CD4-positive, alpha-beta T cell (primary cell): ENCODE measurements at places on chromosomes 16 and 17. TPM values are rescaled to one million over a fixed set of nuclear protein-coding genes. Genes with fewer than 3 reads are reported as not detected.
A peak's percentile ranks its signal among the peaks of the same experiment; 100 is the strongest.

The VTN gene
- 0.16 TPM for total RNA-seq

DNA sequence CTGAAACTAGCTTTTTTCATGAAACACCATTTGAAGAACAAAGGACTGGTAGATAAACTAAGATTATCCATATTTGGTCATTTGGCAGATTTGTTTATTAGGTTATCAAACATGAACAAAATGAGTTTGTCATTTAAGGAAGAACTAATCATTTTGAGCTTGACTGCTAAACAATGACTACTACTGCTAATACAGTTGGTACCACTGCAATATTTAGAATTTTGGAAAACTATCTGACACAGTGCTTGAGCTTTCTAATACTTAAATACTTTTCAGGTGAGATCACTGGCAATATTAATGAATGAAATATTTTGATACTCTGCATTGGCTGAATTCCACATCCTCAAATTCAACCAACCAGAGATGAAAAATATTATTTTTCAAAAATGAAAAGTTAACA is 47.2 kb downstream of the MED13 start:
- no peak for DNase-seq
- H3K4me1 ChIP-seq: no peaks in the 10 kb centered on the region
- no peaks in the 10 kb centered on the region for H3K27me3 ChIP-seq
- H3K4me3 ChIP-seq: no peak overlapping the region

The PIP4K2B gene
- 17.0 TPM for total RNA-seq

DNA sequence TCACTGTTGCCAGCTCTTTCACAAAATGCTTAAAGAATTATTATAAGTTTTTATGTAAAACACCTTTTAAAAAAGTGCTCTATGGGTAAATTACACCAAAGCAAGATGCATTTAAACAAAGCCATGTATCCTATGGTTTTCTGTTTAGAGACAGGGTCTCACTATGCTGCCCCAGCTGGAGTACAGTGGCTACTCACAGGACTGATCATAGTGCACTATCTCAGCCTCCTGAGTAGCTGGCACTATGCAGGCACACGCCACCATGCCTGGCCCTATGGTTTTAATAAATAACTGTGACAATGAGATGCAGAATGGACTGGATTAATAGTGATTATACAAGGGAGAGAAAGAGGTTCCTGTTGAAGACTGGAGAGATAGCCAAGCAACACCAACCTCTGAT is 40.2 kb downstream of the SPOP start:
- H3K4me1 ChIP-seq: no peaks in the 10 kb centered on the region
- H3K36me3 ChIP-seq: peaks cover 13% of the 10 kb centered on the region
- no peaks in the 10 kb centered on the region for H3K27me3 ChIP-seq
- H3K27ac ChIP-seq: no peak overlapping the region

The CNTNAP4 gene
- total RNA-seq: not detected

DNA sequence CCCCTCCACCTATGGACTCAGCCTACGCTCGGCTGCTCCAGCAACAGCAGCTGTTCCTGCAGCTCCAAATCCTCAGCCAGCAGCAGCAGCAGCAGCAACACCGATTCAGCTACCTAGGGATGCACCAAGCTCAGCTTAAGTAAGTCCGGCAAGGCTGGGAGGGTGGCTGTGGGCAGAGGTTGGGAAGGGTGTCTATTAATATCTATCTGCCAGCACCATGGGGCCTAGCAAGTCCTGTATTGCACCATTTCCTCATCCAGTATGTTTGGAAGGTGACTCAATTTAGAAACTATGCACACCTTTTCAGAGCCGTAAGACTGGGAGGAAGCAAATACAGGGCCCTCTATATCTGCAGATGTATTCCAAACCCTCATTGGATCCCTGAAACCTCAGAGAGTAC is 45.0 kb upstream of the ARHGAP44 start:
- H3K4me3 ChIP-seq: no peak overlapping the region
- no peak overlapping the region for H3K27ac ChIP-seq
- no peaks in the 10 kb centered on the region for H3K4me1 ChIP-seq
- no peaks in the 10 kb centered on the region for H3K27me3 ChIP-seq
- no peak for DNase-seq

The CCL4 gene
- total RNA-seq: 2.1 TPM

The CHST5 gene
- not detected for total RNA-seq

DNA sequence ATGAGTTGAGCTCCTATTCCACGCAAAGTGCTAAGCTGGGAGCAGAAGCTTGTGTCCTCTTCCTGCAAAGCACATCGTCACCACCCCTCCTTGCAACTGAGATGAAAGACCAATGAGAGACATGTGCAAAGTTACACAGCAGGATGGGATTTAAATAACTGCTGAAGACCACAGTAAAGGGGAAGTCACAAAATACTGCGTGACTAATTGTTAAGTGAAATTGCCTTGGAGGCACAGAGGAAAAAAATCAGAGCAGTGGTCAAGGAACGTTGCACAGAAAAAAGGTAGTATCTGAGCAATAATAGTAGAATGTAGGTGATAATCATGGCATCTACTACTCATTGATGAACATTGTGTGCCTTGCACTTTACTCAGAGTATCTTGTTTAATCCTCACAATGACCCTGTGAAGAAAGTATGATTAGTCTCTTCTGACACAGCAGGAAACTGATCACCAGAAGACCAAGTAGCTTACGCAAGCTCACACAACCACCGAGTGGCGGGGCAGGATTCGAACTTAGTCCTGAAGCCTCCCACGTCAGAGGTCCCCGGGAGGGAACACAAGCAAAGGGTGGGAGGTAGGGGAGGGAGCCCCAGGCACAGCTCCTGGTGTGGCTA is 15.4 kb upstream of the MYO18A start:
- no peak overlapping the region for H3K4me3 ChIP-seq
- peaks cover 5% of the 10 kb centered on the region for H3K27me3 ChIP-seq
- DNase-seq: no peak
- no peak overlapping the region for H3K27ac ChIP-seq

The PTGES3L gene
- total RNA-seq: 0.20 TPM

DNA sequence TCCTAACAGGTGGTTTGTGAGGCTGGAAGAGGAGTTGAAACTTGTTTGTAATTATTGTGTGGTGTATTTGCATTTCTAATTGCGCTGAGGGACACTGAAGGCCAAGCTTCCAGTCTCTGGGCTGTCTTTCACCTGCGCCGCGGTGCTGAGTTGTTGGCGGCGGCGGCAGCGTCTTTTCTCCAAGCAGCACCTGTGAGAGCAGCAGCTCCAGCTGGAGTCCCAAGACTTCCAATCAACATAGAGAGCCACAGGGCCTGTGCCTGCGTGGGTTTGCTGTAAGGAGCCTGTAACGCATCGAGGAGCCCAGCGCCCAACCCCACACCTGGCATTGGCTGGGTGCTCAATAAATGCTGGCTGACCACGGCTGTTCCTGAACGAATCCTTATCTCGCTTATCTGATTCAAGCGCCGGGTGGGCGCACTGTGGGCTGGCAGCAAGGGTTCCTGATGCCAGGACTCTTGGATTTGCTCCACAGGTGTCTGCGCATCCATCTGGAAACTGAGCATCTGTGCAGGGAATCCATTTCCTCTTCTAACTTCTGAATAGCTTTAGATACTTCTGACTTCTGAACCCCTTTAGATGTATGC is 138.1 kb downstream of the ASIC2 start:
- DNase-seq: no peak
- no peak overlapping the region for H3K27ac ChIP-seq
- no peaks in the 10 kb centered on the region for H3K4me1 ChIP-seq
- H3K27me3 ChIP-seq: peaks cover 2% of the 10 kb centered on the region
- H3K4me3 ChIP-seq: no peak overlapping the region

The OR3A3 gene
- total RNA-seq: not detected

DNA sequence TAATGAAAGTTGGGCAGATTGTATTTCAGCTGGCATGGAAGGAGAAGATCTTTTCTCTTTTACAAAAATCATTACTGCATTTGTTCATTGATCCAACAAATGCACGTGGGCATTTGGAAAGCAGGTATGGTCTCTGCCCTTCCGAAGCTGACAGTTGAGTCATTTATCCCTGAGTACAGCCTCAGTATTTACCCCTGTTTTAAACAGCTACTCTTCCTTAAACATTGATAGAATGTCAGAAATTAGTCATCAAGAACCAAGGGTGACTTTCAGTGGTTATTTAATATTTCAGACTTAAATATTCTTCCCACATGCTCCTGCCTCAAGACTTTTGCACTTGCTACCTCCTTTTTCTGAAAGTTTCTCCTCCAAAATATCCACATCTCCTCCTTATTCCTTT is 226.7 kb upstream of the HSBP1 start:
- H3K36me3 ChIP-seq: no peaks in the 10 kb centered on the region
- DNase-seq: no peak
- no peak overlapping the region for H3K4me3 ChIP-seq
- H3K27ac ChIP-seq: no peak overlapping the region
- no peaks in the 10 kb centered on the region for H3K27me3 ChIP-seq
- H3K4me1 ChIP-seq: no peaks in the 10 kb centered on the region

GRCh38 chr17:56222255-56222654 is 69.0 kb downstream of the ANKFN1 start:
- H3K36me3 ChIP-seq: no peaks in the 10 kb centered on the region
- no peaks in the 10 kb centered on the region for H3K27me3 ChIP-seq
- DNase-seq: no peak
- H3K27ac ChIP-seq: no peak overlapping the region
- no peak overlapping the region for H3K4me3 ChIP-seq

The PYDC1 gene
- not detected for total RNA-seq

GRCh38 chr16:17557949-17558348 is 87.2 kb upstream of the XYLT1 start:
- H3K4me1 ChIP-seq: no peaks in the 10 kb centered on the region
- no peak overlapping the region for H3K27ac ChIP-seq
- DNase-seq: no peak
- H3K36me3 ChIP-seq: no peaks in the 10 kb centered on the region
- H3K27me3 ChIP-seq: no peaks in the 10 kb centered on the region

DNA sequence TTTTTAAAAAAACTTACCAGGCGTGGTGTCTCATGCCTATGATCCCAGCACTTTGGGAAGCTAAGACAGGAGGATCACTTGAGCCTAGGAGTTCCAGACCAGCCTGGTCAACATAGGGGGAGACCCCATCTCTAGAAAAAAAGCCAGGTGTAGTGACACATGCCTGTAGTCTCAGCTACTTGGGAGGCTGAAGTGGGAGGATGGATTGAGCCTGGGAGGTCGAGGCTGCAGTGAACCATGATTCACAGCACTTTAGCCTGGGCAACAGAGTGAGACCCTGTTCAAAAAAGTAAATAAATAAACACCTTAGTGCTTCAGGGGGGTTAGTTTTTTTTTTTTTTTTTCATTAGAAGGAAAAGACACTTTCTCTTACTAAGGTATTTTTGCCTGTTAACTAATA is 58.9 kb upstream of the LRRC37A3 start:
- H3K36me3 ChIP-seq: no peaks in the 10 kb centered on the region
- no peak overlapping the region for H3K4me3 ChIP-seq
- no peak for DNase-seq
- H3K27me3 ChIP-seq: no peaks in the 10 kb centered on the region
- peaks cover 34% of the 10 kb centered on the region for H3K4me1 ChIP-seq
- H3K27ac ChIP-seq: no peak overlapping the region

GRCh38 chr16:66273053-66273452 is 93.4 kb upstream of the CDH5 start:
- H3K27ac ChIP-seq: no peak overlapping the region
- peaks cover 11% of the 10 kb centered on the region for H3K4me1 ChIP-seq
- H3K4me3 ChIP-seq: no peak overlapping the region
- no peaks in the 10 kb centered on the region for H3K36me3 ChIP-seq

The CISD3 gene
- total RNA-seq: 4.7 TPM

The CPNE7 gene
- total RNA-seq: 1.0 TPM

DNA sequence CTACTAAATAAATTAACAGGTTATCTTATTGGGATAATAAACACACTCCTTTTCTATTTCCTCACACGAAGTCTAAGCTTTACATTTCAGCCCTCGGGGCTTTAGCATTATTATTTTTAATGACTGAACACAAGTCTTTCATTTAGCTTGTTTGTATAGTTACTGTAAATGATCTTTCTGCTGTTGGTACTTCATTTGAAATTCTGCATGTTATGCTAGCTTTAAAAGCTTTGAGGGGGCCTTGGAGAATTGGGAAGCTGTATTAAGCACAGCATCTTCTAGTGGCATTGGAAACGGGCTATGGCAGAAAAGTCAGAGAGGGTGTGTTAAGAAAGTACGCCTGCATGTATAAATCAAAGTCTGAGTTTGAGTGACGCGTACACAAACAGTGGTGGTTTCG is 243.7 kb downstream of the FTO start:
- H3K27ac ChIP-seq: no peak overlapping the region
- no peaks in the 10 kb centered on the region for H3K36me3 ChIP-seq
- no peaks in the 10 kb centered on the region for H3K27me3 ChIP-seq
- peaks cover 4% of the 10 kb centered on the region for H3K4me1 ChIP-seq

The CCL1 gene
- not detected for total RNA-seq

The CTRB2 gene
- not detected for total RNA-seq

GRCh38 chr17:64037802-64038201 is 17.4 kb upstream of the ICAM2 start:
- no peak overlapping the region for H3K4me3 ChIP-seq
- peaks cover 10% of the 10 kb centered on the region for H3K4me1 ChIP-seq
- no peaks in the 10 kb centered on the region for H3K27me3 ChIP-seq
- no peak overlapping the region for H3K27ac ChIP-seq
- DNase-seq: no peak
- peaks cover 49% of the 10 kb centered on the region for H3K36me3 ChIP-seq

DNA sequence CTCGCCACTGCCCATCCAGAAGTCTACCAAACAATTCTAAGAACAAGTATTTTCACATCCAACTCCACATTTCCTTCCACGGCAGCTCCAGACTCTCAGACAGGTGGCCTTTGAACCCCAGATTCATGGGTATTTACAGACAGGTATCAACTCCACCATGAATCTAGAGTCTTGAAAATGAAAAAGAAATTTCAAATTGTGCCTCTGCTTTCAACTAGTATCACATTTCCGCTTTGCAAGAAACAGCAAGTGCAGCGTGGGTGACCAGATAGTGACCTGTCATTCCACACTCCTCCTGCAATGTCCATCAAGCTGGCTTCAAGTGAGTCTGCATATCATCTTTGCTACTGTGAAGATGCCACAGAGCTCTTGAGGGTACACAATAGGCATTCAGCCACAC is 232.4 kb upstream of the RPL38 start:
- no peaks in the 10 kb centered on the region for H3K4me1 ChIP-seq
- no peak overlapping the region for H3K4me3 ChIP-seq
- H3K27ac ChIP-seq: no peak overlapping the region
- DNase-seq: no peak
- no peaks in the 10 kb centered on the region for H3K36me3 ChIP-seq

- DNase-seq: no peak
- H3K4me3 ChIP-seq: no peak overlapping the region
- H3K36me3 ChIP-seq: peaks cover 5% of the 10 kb centered on the region
- no peaks in the 10 kb centered on the region for H3K4me1 ChIP-seq
- no peak overlapping the region for H3K27ac ChIP-seq
These were observed 142.1 kb downstream of the SLC39A11 start for GRCh38 chr17:72950242-72950931.

The NETO2 gene
- 1.8 TPM for total RNA-seq

GRCh38 chr17:31859487-31860008 is 504 bp upstream of the COPRS start:
- H3K27me3 ChIP-seq: no peaks in the 10 kb centered on the region
- no peak overlapping the region for H3K27ac ChIP-seq
- H3K4me1 ChIP-seq: peaks cover 15% of the 10 kb centered on the region
- H3K4me3 ChIP-seq: peak overlapping the region; percentile 51
- peaks cover 22% of the 10 kb centered on the region for H3K36me3 ChIP-seq

The KRT20 gene
- total RNA-seq: not detected
